ENCODE measurements at places on chromosomes 6 and 20.

- DNase-seq: no peak
These were observed 32.9 kb downstream of the TBPL1 start for GRCh38 chr6:133985970-133986369.

DNA sequence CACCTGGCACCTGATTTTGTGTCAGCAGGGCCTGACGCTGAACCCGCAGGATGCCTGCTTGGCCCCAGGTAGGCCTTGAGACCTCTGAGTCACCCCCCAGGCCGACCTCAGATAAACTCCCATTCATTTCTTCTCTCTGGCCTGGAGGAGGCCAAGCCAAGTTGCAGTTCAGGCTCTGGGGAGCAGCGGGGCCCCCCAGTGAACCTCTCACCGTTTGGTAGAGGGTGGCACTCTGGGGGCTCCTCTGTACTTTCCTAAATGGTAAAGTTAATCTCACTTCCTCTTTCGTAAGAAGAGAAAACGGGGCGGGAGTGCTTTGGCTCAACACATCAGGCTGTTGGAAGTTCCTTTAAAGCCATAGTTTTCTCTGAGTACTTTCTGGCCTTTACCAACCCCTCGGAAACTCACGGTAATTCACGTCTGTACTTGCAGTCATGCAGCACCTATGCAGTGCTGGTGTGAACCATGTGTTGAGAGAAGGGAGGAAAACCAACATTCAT, 2.8 kb downstream of the SIRPA start:
- DNase-seq: no peak

GRCh38 chr20:4885877-4886276, 115.4 kb downstream of the SLC23A2 start:
- no peak for DNase-seq

DNA sequence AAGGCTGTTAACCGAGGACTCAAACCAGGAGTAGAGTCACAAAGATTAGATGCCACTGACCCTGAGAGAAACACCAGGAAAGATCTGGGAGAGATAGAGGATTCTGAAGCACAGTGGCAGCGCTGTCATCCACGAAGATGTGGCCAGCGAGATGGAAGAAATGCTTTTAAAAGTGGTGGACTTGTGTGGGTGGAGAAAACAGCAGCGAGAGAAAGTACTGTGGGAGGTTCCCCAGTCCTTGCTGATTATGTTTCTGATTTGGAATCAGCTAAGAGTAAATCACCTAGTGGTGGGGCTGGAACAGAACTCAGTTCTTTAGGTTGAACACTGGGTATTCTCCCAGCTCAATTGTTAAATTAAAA, 435 bp upstream of the ZNF322 start:
- DNase-seq: peak; percentile 35

GRCh38 chr6:31701666-31702404, 1.3 kb downstream of the ABHD16A start:
- peak; percentile 64 for DNase-seq

DNA sequence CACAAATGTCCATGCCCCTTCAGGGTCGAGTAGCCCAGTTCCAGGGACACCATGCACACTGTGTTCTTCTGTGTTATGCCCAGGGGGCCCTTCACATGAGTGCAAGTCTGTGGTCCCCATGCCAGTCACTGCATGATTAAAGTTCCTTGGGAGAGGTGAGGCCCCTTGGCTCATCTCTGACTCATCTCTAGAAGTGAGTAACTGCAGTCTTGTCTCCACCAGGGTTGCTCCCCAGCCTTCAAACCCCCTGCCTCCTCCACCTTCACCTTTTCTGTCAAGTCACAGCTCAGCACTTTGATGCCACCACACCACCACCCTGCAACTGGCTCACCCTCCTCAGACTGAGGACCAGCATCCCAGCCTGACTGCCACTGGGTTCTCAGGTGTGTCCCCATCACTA, 161.7 kb downstream of the UNC5CL start:
- DNase-seq: no peak

DNA sequence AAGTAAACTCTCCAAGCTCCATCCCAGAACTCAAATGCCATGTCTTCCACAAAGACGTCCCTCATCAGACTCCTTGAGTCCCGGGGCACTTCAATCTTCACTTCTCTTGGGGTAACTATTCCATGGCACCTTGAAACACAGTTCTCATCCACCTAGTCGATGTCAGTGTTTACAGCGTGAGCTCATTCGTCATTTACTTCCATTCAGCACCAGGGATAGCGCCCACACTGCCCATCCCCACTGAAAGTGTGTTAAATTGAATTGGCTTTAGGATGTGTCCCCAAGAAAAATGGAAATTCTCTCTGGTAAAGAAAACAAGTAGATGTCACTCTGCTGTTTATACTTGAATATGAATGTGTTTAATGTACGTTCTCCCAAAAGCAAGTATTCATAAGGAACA, 31.3 kb downstream of the KCNK15 start:
- no peak for DNase-seq

DNA sequence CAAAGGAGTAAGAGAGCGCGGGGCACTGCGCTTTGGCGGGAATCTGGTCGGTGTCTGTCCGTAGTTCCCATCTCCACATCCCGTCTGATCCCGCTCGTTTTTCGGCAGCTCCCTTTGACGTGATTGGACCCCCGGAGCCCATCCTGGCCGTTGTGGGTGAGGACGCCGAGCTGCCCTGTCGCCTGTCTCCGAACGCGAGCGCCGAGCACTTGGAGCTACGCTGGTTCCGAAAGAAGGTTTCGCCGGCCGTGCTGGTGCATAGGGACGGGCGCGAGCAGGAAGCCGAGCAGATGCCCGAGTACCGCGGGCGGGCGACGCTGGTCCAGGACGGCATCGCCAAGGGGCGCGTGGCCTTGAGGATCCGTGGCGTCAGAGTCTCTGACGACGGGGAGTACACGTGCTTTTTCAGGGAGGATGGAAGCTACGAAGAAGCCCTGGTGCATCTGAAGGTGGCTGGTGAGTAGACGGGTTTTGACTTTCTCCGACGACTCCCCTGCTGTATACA, 1.4 kb downstream of the BTN1A1 start:
- peak; percentile 5 for DNase-seq

- DNase-seq: no peak
These were observed 24.9 kb upstream of the MAP3K7 start for GRCh38 chr6:90611543-90612312.

- no peak for DNase-seq
These were observed 238.9 kb downstream of the ERMARD start for GRCh38 chr6:169990095-169991030.

GRCh38 chr6:52125139-52125538, 37.7 kb upstream of the PKHD1 start:
- no peak for DNase-seq

All from NCI-H524 (cell line).